ENCODE measurements at places on chromosomes 3 and 15. TPM values are rescaled to one million over a fixed set of nuclear protein-coding genes. Genes with fewer than 3 reads are reported as not detected.

ADGRG7 gene
- total RNA-seq: not detected

ITIH4 gene
- 6.1 TPM for total RNA-seq

IL17RD gene
- not detected for total RNA-seq

SAMMSON gene
- not detected for total RNA-seq

LTF gene
- total RNA-seq: not detected

TNNC1 gene
- 2.1 TPM for total RNA-seq

NR1I2 gene
- total RNA-seq: 0.67 TPM

PP2D1 gene
- total RNA-seq: not detected

SYNM gene
- total RNA-seq: 1.0 TPM

SUSD5 gene
- not detected for total RNA-seq

PYGO1 gene
- 0.08 TPM for total RNA-seq

LMLN gene
- 6.7 TPM for total RNA-seq

TEX264 gene
- total RNA-seq: 46.4 TPM

RAD51 gene
- total RNA-seq: 69.5 TPM

FOXL2 gene
- total RNA-seq: not detected

UROC1 gene
- total RNA-seq: not detected

ZNF860 gene
- 0.13 TPM for total RNA-seq

CP gene
- not detected for total RNA-seq

TUSC7 gene
- total RNA-seq: not detected

RBP2 gene
- not detected for total RNA-seq

PLSCR5 gene
- total RNA-seq: not detected

NCKIPSD gene
- total RNA-seq: 42.2 TPM

CILP gene
- 0.04 TPM for total RNA-seq

PIERCE2 gene
- total RNA-seq: not detected

ITGB5 gene
- total RNA-seq: 1.2 TPM

CD200R1 gene
- total RNA-seq: 2.6 TPM

GNAT1 gene
- total RNA-seq: not detected

DUOXA2 gene
- not detected for total RNA-seq

SUCNR1 gene
- total RNA-seq: not detected

ZNF385D gene
- total RNA-seq: not detected

LRRC58 gene
- total RNA-seq: 40.0 TPM

FBXO40 gene
- total RNA-seq: not detected

SLC6A11 gene
- not detected for total RNA-seq

NANOGP8 gene
- not detected for total RNA-seq

TIGIT gene
- total RNA-seq: 206 TPM

SEMA6D gene
- not detected for total RNA-seq

GPR171 gene
- 229 TPM for total RNA-seq

IL20RB gene
- 0.63 TPM for total RNA-seq

EBLN2 gene
- 3.9 TPM for total RNA-seq

CNTN6 gene
- total RNA-seq: not detected

ST3GAL6 gene
- not detected for total RNA-seq

PRTG gene
- not detected for total RNA-seq

KLF15 gene
- 0.34 TPM for total RNA-seq

SELENOT gene
- 138 TPM for total RNA-seq

HIGD1A gene
- total RNA-seq: 92.0 TPM

Data from activated CD8-positive, alpha-beta memory T cell treated with anti-CD3 and anti-CD28 coated beads for 36 hours (primary cell).